ENCODE measurements at places on chromosomes 1 and 21.

DNA sequence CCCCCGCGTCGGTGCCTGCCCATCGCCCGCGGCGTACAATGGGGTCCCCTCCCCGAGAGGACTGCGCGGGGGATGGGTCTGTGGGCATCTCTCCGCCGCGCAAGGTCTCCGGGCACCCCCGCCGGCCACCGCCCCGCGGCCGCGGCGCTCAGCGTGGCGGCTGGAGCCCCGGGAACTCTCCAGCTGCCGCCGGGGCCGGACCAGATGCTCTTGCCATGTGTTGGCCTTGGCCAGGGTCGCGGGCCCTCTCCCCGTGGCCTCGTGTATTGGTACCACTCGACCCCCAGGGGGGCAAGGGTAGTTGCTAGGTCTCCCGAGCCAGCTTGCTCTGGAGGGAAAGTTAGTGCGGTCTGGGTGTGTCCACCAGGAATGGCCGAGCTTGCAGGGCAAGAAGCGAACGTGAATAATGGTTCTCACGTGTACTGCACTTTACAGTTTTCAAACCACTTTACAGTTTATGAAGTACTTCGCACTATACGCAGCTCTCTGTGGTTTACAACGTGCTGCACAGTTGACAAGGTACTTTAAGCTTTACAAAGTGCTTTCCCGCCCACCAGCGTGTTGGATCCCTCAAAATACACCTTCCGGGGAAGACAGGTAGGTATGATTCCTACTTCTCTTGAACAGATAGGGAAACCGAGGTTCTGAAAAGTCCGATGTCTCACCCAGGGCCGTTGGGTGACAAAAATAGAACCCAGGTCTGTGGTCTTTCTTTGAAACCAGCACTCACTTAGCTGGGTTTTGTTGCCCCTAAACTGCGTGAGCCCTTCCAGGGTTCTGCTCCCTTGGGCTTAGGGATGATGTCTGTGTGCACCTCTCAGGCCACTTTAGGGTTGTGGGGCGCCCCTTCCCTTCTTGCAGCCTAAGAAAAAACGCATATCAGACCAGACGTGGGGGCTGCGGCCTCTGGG is 1.2 kb downstream of the EPHB2 start:
- no peak for DNase-seq

- DNase-seq: no peak
These were observed 83.2 kb upstream of the PBX1 start for GRCh38 chr1:164475834-164476233.

- DNase-seq: no peak
These were observed 24.7 kb downstream of the ADAMTS1 start for GRCh38 chr21:26820509-26820908.

GRCh38 chr1:232891071-232891470 is 59.3 kb upstream of the NTPCR start:
- DNase-seq: no peak

DNA sequence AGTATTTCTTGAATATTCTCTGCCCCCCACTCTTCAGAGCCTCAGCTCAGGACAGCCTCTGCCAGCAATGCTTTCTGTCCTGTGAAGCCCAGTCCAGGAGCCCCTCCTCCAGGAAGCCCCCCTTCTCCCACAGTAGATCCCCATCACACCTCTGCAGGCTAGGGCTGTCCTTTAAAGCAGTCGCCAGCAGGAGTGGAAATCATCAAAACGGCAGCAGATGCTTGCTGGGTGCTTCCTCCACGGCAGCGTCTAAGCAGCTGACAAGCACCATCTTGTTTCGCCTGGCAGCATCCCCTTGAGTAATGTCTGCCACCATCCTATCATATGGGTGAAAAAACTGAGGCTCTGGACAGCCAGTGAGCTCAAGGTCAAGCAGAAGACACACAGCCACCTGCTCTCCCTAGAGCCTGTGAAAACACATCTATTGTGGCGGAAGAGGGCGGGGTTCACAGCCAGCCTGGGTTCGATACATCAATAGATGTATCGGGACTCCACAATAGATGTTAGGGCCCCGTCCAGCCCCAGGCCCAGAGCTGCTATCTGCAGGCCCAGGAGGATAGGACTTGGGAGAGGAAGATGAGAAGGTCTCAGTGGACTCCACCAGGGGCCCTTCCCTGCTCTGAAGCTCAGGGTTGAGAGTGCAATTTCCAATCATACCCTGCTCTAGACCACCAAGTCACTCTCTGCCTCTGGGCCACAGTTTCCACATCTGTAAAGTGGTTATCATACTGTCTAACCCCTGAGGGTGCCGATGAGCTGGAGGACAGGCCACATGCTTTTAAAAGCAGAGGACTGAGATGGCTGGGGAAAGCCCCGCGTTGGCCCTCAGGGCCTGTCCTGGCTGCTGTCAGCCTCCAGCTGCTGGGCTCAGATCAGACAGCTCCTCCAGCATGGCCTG is 17.5 kb downstream of the RUNX3 start:
- DNase-seq: no peak

GRCh38 chr1:34806396-34806795 is 13.6 kb downstream of the GJA4 start:
- DNase-seq: no peak
